ENCODE measurements at places on chromosomes 11 and 22. TPM values are rescaled to one million over a fixed set of nuclear protein-coding genes. Genes with fewer than 3 reads are reported as not detected.

Gene MAML2
- total RNA-seq, result 2.3 TPM

Gene MS4A12
- not detected for total RNA-seq

Gene BTG4
- total RNA-seq, result 0.15 TPM

Gene CHADL
- total RNA-seq, result not detected

Gene RFPL2
- total RNA-seq, result not detected

Gene VPS51
- 134 TPM for total RNA-seq

Gene LDHAL6A
- total RNA-seq, result not detected

Gene MRGPRX3
- not detected for total RNA-seq

GRCh38 chr11:131993246-131993645, 622.8 kb downstream of the NTM start:
- no peak for DNase-seq

- no peak for DNase-seq
Observed at GRCh38 chr11:28259177-28259843, 151.1 kb downstream of the METTL15 start.

- no peak for DNase-seq
Observed at GRCh38 chr11:128179512-128179911, 407.8 kb downstream of the ETS1 start.

GRCh38 chr22:43956805-43957463, 1.7 kb downstream of the SAMM50 start:
- DNase-seq, result no peak

- no peak for DNase-seq
Observed at GRCh38 chr11:37571246-37571645, 973.2 kb upstream of the RAG2 start.

DNA sequence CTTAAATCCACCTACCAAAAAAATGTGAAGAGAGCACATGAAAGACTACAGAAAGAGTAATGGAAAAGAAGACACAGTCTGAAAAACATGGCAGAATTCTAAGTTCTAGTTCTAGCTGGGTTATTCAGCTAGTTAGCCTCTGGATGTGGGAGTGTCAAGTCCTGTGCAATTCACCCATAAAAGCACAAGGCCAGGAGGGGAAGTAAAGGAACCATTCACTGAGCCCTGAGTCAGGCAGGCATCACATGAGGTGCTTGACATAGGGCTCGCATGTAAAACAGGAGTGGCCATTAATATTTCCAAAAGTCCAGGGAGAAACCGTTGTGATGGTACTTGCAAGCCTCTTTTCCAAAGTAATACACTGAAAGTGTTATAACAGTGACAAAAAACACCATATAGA, 103.7 kb downstream of the GAB2 start:
- no peak for DNase-seq

DNA sequence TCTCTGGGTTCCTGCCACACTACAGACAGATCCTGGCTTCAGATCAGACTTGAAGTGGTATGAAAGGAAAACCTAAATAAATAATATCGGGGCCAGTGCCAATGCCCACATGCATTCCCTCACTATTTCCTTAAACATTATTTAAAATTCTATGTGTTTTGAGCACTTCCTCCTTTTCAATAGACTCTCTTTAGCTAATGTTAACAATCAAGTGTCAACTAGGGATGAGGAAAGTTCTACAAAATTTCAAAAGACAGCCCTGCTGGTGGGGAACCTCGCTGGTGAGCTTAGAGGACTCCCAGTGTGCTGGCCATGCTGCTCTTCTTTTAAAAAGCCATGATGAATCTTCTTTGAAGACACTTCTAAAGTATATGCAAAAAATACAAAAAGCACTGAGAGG, 87.5 kb downstream of the ENTHD1 start:
- no peak for DNase-seq

DNA sequence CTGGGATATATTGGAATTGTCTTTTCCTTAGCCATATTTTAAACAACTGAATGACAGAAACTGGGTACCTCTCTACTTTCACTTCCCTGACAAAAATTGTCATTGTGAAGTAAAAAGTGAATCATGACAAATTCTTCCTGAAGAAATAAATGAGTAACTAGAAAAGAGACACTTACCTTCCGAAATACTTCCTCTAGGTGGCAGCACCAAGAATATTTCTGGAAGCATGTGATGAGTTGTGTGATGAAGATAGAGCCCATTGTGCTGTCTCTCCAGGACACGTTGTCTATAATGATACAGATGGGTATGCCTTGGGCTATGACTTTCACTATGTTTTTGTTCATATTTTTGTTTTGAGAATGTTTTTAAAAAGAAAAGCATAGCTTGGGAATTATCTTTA, 21.5 kb downstream of the CASP4 start:
- peak; percentile 35 for DNase-seq

DNA sequence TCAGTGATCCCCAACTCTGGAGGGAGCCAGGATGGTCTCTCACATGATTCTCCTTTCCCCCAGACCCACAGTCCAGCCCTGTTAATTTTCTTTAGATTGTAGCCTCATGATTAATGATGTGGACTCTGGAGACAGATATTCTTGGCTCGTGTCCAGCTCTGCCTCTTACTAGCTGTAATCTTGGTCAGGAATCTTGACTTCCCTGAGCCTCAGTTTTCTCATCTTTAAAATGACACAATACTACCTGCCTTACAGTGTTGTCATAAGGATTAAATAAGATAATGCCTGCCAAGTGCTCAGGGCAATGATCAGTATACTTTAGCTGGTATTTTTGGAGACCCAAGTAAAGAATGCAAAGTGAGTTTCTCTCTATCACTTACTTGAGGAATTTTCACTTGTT, 60.0 kb downstream of the SPECC1L start:
- DNase-seq, result no peak

DNA sequence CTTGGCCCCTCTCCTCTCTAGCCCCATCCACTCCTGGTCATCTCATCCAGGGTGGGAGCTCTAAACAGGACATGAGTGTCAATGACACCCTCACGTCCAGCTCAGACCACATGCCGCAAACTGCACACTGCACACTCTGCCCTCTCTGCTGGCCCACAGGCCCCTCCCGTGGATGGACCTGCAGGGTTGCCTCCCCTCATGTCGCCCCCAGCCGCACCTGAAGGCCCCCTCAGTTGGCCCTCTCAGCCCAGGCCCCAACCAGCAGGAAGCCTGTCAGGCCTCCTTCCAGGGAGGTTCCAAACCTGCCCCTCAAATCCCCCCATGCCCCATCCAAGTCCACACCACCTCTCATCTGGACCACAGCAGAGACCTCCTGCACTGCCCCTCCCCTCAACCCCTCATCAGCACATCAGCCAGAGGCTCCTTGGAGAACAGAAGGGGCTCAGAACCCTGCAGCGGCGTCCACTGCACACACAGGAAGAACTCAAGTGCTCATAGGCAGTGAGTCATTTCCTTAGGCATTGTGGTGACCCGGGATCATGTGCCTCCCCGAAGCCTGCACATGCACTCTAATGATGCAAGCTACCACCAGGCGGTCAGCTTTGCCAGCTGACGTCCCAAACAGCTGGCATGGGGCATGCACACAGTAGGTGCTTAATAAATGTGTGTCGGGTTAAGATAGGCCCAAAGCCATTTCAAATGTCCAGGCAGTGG, 12.9 kb upstream of the CDKN1C start:
- peak; percentile 96 for DNase-seq

GRCh38 chr11:21622566-21622965, 570.3 kb upstream of the ANO5 start:
- DNase-seq, result no peak

- no peak for DNase-seq
Observed at GRCh38 chr22:37884420-37884819, 21.7 kb upstream of the MICALL1 start.

DNA sequence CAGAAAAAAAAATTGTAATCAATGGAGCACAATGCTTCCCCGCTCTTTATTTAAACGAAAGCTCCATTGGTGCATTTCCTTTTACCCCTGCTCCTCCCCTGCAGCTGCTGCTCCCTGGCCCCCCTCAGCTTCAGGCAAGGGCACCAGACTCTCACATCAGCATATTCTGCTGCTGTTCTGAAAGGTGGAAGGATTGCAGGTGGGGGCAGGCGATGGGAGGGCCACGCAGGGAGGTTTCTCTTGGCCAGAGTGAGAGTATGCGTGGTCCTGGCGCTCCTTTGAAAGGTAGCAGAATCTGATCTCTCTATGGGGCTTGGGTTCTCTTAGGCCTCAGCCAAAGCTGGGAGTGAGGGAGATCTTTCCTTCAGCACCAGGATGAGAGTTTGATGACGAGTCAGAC, 240.9 kb upstream of the CADM1 start:
- DNase-seq, result no peak

- no peak for DNase-seq
Observed at GRCh38 chr11:12243486-12243885, 133.1 kb downstream of the MICAL2 start.

DNA sequence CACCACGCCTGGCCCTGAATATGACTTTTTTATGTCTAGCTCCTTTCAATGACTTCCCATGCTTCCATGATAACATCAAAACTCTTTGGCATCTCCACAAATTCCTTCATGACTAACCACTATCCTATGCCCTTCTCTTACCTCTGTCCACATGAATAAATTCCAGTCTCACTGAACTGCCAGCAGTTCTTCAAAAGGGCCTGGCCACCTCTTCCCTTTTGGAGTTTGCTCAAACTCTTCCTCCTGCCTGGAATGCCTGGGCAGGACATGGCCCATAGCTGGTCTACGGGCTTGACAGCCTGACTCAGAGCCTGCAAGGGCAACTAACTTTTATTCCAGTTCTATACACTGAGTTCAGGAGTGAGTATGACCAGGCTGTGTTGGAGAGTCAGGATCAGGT, 41.8 kb upstream of the ZBTB16 start:
- no peak for DNase-seq

- DNase-seq, result peak; percentile 80
Observed at GRCh38 chr11:61797263-61797944, 4.7 kb downstream of the FEN1 start.

GRCh38 chr11:92711926-92712325, 257.5 kb upstream of the MTNR1B start:
- DNase-seq, result no peak

DNA sequence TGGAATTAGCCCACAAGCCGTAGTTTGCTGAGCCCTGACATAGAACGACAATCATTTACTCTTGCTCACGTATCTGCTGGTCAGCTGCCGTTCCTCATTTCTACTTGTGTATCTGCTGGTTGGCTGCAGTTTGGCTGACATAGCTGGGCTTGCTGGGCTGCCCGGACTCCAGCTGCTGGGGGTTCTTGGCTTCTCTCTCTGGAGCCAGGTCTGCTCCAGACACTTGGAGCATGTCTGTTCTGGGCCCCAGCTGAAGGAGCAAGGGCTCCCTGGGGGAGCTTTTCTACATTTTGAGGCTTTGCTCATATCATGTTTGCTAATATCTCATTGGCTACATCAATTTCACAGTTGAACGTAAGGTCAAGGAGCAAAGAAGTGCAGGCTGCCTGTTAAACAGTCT, 47.3 kb downstream of the PRDM11 start:
- DNase-seq, result no peak

GRCh38 chr22:44193535-44193891, 12.8 kb downstream of the PARVG start:
- peak; percentile 72 for DNase-seq

GRCh38 chr11:44203270-44204043, 106.5 kb downstream of the ALX4 start:
- no peak for DNase-seq

- no peak for DNase-seq
Observed at GRCh38 chr11:97136067-97136466, 746.3 kb downstream of the JRKL start.

DNA sequence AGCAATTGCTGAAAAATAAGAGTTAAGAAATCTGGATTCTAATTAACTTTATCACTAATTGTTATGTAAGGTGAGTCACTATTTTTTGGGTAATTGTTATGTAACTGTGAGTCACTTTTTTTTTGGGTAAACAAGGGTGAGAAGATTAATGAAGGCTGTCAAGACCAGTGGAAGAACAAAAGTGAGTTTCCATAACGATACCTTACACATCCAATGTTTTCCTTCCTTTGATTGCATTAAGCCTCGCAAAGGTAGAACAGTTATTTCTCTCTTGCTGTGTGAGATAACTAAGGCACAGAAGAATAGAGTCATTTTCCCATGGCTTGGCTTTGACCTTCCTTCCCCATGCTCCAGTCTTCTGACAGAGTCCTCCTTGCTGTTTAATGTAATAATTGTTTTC, 374.7 kb downstream of the DDX10 start:
- no peak for DNase-seq

GRCh38 chr11:25958045-25958444, 373.9 kb upstream of the ANO3 start:
- no peak for DNase-seq

DNA sequence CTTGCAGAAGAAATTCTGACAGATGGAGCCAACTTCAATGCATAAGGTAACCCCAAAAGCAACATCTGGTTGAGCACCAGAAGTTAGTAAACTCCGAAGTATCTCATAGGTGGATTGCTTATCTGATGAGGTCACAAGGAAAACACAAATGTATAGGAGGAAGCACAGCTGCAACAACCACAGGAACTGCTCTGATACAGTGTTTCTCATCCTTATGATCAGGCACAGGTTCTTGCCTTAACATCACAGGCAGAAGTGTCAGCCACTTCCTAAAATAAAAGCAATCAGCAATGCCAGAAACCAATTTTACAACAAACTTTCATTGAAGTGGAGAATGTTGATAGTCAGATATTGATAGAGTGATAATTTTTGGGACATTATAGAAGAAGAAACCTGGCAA, 530.3 kb upstream of the FAT3 start:
- no peak for DNase-seq

- DNase-seq, result no peak
Observed at GRCh38 chr11:110269996-110270395, 26.4 kb downstream of the RDX start.

Measured in H4 (cell line).